Activated CD4-positive, alpha-beta T cell treated with anti-CD3 and anti-CD28 coated beads, Interleukin-2, amount 50 U/mL, for 16 hours (primary cell): ENCODE measurements at places on chromosomes 11 and 22.

DNA sequence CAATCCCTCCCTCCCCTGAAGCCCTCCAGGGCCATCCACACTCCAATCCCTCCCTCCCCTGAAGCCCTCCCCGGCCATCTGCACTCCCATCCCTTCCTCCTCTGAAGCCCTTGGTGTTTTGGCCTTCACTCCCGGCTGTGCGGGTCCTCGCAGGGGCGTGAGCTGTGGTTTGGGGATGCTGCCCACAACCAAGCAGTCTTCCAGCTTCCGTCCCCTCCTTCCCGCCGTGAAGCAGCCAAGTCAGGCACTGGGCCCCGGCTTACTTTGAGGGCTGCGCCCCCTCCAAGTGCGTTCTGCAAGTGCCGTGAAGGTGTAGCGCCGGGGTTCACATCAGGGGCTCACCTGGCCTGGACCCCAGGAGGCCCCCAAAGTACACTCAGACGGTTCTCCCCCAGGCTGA, 335.9 kb downstream of the BRD1 start:
- no peak for DNase-seq

- peak; percentile 35 for DNase-seq
These were observed 63.9 kb downstream of the MYO7A start for GRCh38 chr11:77191823-77192495.

GRCh38 chr22:40477683-40478337, 107.4 kb downstream of the SGSM3 start:
- no peak for DNase-seq

DNA sequence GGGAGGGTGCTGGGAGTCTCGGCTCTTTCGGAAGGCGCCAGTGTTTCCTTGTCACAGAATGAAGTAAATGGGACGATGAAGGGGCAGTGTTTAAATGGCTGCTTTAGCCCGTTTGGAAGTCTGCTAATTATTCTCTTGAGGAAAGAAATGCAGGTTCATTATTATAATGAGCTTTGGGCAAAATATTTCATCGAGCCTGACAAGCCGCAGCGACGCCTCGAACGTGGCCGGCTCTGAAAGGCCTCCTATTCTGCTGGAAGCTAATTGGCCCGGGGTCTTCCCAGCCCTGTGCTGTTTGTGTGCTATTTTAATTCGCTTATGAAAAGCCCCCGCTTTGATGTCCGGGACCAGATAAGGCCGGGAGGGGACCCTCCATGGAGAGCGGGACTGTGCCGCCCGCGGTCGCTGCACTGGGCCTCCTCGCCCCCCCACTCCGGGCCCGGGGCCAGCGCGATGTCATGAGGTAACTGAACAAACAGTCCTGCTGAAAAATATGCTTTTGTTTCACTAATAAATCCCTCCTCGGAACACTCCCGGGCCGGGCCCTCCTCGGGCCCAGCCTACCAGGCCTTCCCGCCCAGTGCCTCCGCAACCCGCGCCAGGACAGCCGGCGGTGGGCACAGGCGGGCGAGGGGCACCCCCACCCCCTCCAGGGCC, 78.4 kb downstream of the CDKN1C start:
- no peak for DNase-seq

DNA sequence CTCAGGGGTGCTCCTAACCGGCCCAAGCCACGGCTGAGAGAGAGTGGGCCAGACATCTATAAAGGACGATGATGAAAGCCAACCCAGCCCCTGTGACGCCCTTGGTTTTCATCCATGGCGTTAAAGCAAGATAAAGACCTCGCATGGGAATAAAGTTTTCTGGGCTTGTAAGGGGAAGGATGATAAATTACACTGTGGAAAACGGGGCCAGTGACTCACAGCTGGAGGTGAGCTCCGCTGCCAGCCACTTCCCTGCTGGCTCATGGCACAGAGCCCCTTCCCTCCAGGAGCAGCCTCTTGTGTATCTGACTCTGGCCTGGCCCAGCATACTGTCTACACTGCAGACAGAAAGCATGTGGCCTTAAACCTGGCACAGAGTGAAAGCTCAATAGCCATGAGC, 503.2 kb upstream of the B3GAT1 start:
- DNase-seq: no peak

GRCh38 chr11:69137151-69137844, 18.4 kb upstream of the SMIM38 start:
- DNase-seq: no peak

- no peak for DNase-seq
These were observed 5.8 kb downstream of the MGAT3 start for GRCh38 chr22:39462443-39463221.

GRCh38 chr11:130115218-130115617, 44.4 kb upstream of the ST14 start:
- no peak for DNase-seq

- no peak for DNase-seq
These were observed 174.7 kb downstream of the MN1 start for GRCh38 chr22:27626675-27627443.

DNA sequence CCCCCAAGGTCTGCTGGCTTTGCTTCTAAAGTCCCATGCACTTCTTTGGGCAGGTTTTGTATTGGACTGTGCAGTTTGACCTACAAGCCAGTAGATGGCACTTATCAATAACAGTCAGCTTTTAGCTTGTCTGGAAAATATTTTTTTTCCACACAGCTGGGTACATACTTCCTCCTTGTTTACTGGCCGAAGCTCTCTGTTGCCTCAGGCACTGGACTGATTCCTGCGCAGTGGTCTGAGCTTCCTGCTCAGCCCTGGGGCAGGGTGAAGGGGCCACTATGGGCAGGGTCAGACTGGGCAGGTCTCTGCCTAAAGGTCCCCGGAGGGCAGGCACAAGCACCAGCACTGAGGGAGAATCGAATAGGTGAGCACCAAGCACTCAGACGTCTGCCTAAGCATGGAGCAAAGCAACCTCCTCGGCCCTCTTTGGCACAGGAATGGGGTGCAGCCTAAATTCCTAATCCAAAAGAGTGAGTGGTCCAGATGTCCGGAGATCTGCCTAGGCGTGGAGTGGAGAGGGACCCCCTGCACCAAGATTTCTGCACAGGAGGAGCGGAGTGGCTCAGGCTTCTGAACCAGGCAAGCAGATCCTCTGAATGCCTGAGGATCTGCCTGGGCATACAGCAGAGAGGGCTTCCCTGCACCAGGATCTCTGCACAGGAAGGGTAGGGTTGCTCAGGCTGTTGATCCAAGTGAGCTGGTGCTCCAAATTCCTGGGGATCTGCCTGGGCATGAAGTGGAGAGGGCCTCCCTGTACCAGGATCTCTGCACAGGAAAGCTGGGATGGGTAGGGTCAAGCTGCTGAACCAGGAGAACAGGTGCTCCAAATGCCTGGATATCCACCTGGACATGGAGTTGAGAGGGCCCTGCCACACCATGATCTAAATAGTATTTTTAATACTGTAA, 105.9 kb upstream of the C11orf58 start:
- no peak for DNase-seq

- no peak for DNase-seq
These were observed 57.5 kb upstream of the PLET1 start for GRCh38 chr11:112318184-112318591.

GRCh38 chr22:42353883-42354727, 78.1 kb downstream of the NFAM1 start:
- no peak for DNase-seq

GRCh38 chr11:35250621-35251020, 111.7 kb downstream of the CD44 start:
- DNase-seq: no peak

GRCh38 chr11:911890-912219, 1.2 kb upstream of the CHID1 start:
- no peak for DNase-seq

DNA sequence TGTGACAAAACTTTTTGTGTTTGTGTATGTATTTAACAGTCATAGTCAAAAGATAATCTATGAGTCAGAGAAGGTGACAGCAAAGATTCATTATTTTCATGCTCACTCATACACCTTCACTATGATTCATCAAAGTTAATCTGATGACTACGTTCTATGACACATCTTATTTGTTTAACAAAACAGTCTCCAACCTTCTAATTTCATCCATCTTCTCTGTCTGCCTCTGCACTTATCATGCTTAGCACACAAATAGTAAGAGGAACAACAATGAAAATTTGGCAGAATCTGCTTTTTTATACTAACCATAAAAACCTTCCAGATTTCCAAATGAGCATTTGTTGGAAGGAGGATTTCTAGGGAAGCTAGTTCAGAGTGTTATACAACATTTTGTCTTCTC, 568.9 kb downstream of the LUZP2 start:
- DNase-seq: peak; percentile 1

DNA sequence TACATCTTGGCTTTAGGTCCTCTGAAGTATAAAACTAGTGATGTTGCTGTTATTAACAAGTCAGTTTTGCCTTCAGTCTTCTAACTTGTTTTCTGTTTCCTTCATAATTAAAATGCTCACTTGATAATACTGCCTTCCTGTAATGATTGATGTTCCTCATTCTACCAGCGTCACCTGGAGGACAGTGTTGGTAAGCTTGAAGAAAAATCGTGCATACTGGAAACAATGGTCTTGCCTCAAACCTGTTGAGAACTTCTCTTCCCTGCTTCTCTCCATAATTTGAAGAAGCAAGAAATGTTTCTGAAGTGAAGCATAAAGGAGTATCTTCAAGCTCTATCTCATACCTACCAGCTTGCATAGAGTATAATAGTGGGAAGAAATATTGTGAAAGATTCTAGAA, 3.0 kb downstream of the YWHAH start:
- peak; percentile 47 for DNase-seq

DNA sequence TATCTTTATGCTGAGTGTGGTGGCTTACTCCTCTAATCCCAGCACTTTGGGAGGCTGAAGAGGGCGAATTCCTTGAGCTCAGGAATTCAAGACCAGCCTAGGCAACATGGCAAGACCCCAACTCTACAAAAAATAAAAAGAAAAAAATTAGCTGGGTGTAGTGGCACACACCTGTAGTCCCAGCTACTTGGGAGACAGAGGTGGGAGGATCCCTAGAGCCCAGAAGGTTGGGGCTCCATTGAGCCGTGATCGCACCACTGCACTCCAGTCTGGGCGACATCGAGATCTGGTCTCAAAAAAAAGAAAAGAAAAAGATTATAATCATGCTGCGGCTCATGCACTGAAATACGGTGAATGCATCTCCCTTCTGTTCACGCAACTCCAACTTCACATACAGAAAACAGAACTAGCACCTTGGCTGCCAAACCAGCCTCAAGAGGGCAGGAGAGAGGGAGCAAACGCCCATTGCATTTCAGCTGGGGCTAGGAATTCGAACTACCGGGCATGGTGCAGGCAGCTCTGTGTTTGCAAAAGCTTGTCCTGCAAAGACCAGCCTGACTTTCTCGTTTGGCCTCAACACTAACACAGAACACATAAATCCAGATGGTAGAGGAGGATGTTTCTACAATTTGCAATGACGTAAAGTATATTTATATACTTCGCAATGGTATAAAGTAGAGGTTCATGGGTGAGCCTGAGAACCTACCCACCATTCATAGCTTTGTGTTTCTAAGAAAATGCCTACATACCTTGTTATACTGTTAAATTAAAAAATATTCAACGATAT, 6.3 kb upstream of the SYNGR1 start:
- peak; percentile 53 for DNase-seq
